NCI-H460 (cell line): ENCODE measurements at places on chromosomes 11 and 22. TPM values are rescaled to one million over a fixed set of nuclear protein-coding genes. Genes with fewer than 3 reads are reported as not detected.

GRCh38 chr22:19121631-19122142 lies 525 bp downstream of the DGCR2 start:
- DNase-seq, result peak; percentile 9

Gene GPR83
- total RNA-seq, result 0.02 TPM in 1 of 2 replicates, not detected in the other

Gene BACE1
- total RNA-seq, result 6.0 and 6.6 TPM in 2 replicates

- DNase-seq, result no peak
Measured at GRCh38 chr11:75583718-75584658, 21.9 kb downstream of the SERPINH1 start.

Gene CDC42BPG
- 0.02 TPM in 1 of 2 replicates, not detected in the other for total RNA-seq

Gene CCDC73
- total RNA-seq, result 0.12 TPM in 1 of 2 replicates, not detected in the other

- DNase-seq, result no peak
Measured at GRCh38 chr11:6300325-6300724, 20.0 kb downstream of the CAVIN3 start.

GRCh38 chr11:67571443-67571842 lies 12.2 kb upstream of the GSTP1 start:
- no peak for DNase-seq

Gene IL10RA
- total RNA-seq, result 0.35 and 2.7 TPM in 2 replicates

Gene FOLH1
- not detected in 2 replicates for total RNA-seq

Gene SLC5A1
- not detected in 2 replicates for total RNA-seq

Gene CCDC87
- 0.37 and 0.52 TPM in 2 replicates for total RNA-seq

Gene RHOD
- 6.5 and 8.9 TPM in 2 replicates for total RNA-seq

- DNase-seq, result no peak
Measured at GRCh38 chr11:110044226-110044968, 48.8 kb upstream of the ZC3H12C start.

- no peak for DNase-seq
Measured at GRCh38 chr11:65506772-65507505, 8.1 kb downstream of the MALAT1 start.

Gene WT1
- total RNA-seq, result 0.14 and 0.25 TPM in 2 replicates

DNA sequence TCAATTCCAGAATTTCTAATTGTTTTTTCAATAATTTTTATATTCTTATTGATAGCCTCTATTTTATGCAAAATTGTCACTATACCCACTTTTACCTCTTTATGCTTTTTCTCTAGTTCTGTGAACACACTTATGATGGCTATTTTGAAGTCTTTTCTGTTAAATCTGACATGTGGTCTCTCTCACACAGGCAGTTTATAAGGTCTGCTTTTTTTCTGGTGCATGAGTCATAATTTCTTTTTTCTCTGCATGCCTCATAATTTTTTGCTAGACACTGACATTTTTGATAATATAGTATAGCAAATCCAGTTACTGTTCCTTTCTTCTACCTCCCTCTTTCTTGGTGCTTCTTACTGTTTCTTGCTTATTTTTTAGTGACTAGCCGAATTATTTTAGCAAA lies 36.0 kb downstream of the ZBTB44 start:
- DNase-seq, result no peak

DNA sequence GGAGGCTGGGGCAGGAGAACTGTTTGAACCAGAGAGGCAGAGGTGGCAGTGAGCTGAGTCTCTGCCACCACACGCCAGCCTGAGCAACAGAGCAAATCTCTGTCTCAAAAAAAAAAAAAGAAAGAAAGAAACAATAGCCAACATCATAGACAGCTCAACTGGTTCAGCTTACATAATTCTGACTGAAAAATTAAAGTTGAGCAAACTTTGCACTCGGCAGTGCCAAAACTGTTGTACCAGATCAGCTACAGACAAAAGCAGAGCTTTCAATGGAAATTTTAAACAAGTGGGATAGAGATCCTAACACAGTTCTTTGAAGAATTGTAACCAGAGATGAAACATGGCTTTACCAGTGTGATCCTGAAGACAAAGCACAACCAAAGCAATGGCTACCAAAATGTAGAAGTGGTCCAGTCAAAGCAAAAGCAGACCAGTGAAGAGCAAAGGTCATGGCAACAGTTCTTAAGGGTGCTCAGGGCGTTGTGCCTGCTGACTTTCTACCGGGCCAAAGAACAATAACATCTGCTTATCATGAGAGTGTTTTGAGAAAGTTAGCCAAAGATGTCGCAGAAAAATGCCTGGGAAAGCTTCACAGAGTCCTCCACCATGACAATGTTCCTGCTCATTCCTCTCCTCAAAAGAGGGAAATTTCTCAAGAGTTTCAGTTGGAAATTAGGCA lies 59.3 kb downstream of the TTC28 start:
- DNase-seq, result no peak

- DNase-seq, result no peak
Measured at GRCh38 chr22:44755417-44755816, 3.0 kb downstream of the ARHGAP8 start.

DNA sequence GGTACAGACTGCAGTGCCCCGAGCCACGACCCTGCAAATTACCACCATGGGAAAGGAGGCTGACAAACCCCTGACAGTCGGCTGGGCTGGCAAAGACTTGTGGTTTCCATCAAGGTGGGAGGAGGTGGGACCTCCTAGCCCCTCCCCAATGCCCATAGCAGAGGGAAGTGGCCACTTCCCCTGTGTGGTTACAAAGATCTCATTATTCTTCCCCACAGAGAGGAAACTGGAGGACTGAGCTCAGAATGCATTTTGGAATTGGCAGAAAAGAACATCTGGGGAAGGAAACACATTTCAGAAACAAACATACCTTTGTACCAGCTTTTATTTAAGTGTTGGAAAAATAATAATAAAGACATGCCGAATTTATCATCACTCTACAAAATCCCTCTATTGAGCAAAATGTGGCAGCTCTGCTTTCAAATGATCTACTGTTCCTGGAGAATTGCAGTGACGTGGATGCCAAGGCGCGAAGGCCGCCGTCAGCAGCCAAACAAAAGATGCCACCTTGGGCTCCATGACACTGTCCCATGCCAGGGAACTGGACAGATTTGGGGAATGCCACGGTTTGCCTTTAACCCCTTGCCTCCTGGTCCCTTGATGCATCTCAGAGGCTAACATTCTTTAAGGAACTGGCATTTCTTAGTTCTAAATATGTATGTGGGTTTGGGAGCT lies 169.6 kb downstream of the CRYBB2 start:
- DNase-seq, result no peak

Gene NLRP14
- 0.07 and 0.23 TPM in 2 replicates for total RNA-seq

DNA sequence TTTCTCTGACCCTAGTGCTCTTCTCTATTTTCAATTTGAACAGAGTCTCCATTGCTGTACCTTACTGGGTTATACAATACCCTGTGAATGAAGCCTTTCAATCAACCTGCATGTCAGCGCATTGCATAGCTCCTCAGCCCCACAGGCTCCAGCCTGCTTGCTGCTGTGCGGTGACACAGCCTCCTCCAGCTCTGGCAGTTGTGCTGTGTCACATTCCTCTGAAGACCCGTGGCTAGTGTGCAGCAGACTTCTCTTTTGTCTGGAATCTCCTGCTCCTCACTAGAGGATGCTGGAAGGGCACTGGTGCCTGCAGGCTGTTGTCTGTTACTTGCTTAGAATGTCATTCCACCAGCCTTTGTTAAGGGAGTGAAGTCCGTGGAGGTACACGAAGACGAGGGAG lies 390.1 kb upstream of the B3GAT1 start:
- DNase-seq, result no peak

GRCh38 chr11:95919514-95919913 lies 4.4 kb downstream of the MTMR2 start:
- no peak for DNase-seq

GRCh38 chr11:10413268-10413667 lies 41.8 kb upstream of the AMPD3 start:
- DNase-seq, result no peak

Gene CARD18
- total RNA-seq, result not detected in 2 replicates

- no peak for DNase-seq
Measured at GRCh38 chr11:22677153-22677903, 10.9 kb downstream of the GAS2 start.

Gene SLC22A12
- total RNA-seq, result not detected in 2 replicates

DNA sequence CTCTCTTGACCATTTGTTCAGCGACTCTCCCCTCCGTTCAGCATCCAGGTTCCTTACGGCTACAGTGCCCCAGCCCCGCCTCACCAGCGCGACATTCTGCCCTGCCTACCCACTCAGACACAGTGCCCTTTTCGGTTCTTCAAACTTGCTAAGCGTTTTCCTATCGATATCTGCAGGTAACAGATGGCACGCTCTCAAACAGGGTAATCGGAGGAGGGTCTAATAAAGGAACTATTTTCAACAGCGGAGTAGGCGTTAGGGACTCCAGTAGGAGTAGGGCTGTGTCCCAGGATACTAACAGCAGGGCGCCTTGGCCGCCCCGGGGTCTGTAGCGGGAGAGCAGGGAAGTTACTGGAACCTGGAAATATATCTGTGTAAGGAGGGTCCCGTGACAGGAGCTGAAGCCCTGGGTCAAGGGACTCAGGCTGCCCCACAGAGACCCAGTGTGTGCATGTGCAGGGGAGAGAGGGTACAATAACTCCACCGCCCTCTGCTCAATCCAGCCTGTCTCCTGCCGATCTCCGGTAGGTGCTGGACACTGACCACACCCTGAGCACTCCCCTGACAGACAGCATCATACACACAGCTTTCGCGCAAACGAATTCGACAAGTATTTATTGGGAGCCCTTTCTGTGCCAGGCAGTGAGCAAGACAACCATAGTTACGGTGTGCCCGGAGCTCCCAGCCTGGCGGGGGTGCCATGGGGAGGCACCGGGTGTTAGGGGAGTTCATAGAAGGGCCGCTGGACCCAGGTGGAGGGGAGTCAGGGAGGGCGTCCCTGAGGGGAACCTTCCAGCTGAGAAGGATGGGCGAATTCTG lies 2.1 kb downstream of the KLHL35 start:
- no peak for DNase-seq

DNA sequence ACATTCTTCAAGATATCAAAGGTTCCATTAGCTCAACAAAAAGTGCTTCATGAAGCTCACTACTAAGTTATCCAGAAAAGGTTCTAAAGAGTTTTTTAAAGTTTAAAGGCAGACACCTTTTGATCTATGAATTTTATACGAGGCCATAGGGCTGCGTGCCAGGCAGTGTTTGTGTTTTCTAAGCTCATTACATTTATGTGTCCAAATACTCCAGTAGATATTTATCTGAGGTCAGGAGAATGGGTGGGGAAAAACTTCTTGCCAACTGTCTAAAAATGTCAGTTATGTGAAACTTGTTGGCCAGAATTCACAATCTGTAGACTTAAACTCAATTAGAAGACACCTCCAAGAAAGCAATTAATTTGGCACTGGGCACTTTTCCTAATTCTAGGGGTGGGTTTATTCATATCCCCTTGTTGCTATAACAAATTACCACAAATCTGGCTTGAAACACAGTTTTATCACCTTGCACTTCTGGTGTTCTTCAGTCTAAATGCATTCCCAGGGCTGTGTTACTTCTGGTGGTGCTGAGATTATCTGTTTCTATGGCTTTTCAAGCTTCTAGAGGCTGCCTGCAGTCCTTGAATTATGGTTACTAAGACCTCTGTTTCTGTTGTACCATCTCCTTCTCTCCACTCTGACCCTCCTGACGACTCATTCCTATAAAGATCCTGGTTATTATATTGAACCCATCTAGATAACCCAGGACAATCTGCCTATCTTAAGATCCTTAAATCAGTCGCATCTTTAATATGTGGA lies 1030.4 kb upstream of the CNTN5 start:
- DNase-seq, result no peak

Gene MMP7
- total RNA-seq, result 0.12 and 0.75 TPM in 2 replicates

Gene OR4C46
- total RNA-seq, result not detected in 2 replicates

DNA sequence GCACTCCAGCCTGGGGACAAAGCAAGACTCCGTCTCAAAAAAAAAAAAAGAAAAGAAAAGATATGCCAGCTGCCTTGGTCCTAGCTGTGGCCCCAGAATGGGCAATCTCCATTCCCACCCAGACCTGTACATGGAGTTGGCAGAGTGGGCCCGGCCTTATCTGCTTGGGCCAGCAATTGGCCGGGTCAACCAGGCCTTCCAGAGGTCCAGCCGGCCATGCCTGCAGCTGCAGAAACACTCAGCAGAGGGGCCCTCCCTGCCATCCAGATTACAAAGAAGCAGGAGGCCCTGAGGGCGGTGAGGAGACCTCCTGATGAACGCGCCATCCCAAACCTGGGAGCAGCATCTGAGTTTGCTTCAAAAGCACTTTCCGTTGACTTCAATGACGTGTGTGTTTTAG lies 26.9 kb upstream of the ARFGAP3 start:
- DNase-seq, result no peak

GRCh38 chr22:44753189-44754042 lies 1.0 kb downstream of the ARHGAP8 start:
- DNase-seq, result no peak

- peak; percentile 15 for DNase-seq
Measured at GRCh38 chr11:33362051-33362910, 105.1 kb downstream of the HIPK3 start.

DNA sequence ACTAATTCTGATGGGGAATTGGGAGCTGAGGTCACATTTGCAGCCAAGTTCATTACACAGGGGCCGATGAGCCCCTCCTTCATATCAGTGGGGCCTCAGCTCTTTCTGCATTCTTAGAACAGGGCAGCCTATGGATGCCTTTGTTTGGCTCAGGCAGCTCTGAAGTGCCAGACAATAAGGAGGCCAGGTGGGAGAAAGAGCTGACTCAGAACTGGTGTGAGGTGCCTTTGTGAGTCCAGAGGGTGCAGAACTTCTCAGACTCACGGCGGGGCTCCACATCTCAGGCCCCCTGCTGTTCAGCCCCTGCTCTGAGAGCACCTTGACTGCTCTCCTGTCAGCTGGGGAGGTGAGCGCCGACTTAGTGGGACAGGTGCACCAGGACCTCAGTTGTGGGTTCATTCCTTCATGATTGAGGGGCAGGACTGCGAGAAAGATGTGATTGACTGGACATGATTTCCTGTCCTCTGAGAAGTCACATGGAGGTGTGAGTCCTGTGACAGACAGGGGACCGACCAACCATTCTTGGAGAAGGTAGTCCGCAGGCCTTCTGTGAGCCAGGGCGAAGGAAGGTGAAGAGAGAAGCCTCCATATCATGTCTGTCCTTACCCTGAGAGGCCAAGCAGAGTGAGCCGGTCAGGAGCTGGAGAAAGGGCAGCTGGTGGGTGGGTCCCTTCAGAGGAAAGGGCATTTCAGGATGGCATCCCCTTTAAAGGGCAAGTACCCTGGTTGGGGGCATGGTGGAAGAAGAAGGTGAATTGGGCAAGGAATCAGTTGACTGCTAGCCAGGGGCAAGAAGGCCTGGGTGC lies 245.0 kb upstream of the TBCEL start:
- no peak for DNase-seq

- DNase-seq, result no peak
Measured at GRCh38 chr11:281486-282161, 3.4 kb downstream of the NLRP6 start.

GRCh38 chr22:39439170-39439569 lies 17.6 kb upstream of the MGAT3 start:
- peak; percentile 43 for DNase-seq

DNA sequence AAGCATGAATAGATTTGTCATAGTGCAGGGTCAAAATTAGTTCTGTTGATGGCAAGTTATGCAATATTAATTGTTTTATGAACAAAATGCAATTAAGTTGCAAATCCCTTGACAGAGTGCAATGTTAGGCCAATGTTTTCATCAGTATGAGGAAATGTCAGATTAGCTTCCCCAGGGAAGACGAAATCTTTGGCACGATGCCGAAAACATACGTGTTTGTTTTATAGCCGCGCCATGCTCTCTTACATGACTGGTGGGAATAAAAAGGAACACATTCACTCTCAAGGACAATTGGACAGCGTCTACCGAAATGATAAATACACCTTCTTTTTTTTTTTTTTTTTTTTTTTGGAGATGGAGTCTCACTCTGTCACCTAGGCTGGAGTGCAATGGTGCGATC lies 27.0 kb downstream of the MFNG start:
- no peak for DNase-seq
